ENCODE measurements at places on chromosomes 11 and 22.

DNA sequence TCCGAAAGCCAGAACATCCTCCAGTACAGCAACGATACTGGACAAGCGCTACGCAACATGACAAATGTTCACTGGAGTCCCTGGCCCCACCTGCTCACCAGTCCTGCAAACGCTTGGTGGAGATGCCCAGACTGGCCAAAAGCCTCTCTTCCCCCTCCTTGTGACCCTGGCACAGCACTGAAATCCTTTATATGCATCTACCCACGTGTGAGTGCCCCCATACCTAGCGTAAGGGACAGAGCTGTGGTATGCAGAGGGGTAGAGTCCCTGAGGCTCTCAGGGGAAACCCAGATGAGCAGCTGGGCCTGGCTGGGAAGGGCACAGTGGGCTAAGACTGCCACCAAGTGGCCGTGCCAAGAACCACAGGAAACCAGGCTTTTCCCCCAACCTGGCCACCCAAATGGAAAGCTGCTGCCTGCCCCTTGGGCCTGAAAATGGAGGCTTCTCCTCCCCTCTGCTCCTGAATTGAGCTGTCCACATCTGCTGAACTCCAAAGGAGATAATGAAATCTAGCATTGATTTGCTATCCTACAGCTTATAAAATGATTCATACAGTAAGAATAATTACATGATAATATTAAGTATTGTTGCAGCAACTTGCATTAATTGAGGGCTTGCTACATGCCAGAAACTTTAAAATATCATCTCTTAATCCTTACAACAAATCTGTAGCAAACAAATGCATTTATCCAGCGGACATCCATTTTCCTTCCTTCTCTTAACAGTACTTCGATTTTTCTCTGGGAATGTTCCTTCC lies 24.8 kb upstream of the TTC12 start:
- no peak for DNase-seq

- DNase-seq: no peak
These were observed 44.0 kb upstream of the OPCML start for GRCh38 chr11:133576351-133576750.

DNA sequence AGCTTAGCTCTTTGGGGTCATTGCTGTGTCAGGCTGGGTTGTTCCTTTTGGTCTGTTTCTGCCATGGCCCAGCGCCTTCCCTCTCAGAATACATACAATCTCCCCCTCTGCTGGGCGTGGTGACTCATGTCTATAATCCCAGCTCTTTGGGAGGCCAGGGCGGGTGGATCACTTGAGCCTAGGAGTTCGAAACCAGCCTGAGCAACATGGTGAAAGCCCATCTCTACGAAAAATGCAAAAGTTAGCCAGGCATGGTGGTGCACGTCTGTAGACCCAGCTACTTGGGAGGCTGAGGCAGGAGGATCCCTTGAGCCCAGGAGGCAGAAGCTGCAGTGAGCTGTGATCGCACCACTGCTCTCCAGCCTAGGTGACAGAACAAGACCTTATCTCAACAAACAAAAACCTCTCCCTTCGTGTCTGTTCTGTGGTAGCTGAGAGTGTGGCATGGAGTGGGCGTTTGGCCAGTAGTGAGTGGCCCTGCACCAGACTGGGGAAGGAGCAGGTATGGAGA lies 46.7 kb upstream of the RAB1B start:
- no peak for DNase-seq

GRCh38 chr11:10623797-10624761 lies 55.6 kb upstream of the LYVE1 start:
- no peak for DNase-seq

GRCh38 chr11:127063241-127063640 lies 62.7 kb upstream of the KIRREL3 start:
- no peak for DNase-seq

DNA sequence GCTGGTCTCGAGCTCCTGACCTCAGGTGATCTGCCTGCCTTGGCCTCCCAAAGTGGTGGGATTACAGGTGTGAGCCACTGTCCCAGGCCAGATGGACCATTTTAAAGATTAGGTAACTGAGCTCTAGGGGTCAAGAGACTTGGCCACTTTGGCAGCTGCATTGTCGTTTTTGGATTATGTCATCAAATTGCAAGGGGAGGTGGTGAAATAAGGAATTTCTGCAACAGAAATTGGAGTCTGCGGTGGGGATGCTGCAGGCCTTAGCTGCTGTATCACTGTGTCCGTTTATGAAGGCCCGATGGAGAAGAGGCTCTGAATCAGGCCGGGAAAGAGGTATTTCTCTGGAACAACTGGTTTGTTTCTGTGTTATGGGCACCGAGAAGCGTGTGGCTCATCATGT lies 34.6 kb downstream of the PTPRJ start:
- DNase-seq: no peak

- DNase-seq: peak; percentile 66
These were observed 743 bp downstream of the USP47 start for GRCh38 chr11:11842421-11843008.

GRCh38 chr11:27195837-27196202 lies 155.2 kb downstream of the BBOX1 start:
- DNase-seq: no peak

DNA sequence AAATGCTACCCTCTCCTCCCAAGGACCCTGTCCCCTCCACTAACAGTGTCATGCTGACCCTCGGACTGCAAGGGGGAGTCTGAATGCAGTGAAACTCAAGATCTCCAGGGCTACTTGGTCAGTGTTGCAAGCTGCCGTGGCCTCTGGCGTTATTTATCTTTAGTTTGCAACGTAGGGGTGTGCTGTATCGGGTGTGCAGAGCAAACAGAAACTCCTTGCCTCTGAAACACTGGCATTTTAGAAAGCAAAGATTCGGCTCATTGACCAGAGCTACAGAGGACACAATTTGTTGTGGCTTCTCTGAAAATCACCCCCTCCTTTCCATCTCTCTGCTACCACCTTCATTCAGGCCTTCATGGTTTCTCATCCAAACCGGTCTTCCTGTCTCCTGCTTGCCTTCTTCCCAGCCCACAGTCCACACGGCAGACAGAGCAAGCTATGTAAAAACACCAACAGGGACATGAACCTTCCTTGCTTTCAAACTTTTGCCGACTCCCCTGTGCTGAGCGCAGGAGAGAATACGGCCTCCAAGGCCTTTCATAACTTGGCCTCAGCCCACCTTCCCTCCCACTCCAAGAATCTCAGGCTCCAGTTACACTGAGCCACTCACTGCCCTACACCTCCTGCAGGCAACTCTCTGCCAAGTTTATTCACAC lies 14.9 kb downstream of the FZD4 start:
- no peak for DNase-seq

GRCh38 chr11:126366064-126366822 lies 10.8 kb downstream of the ST3GAL4 start:
- DNase-seq: no peak

- DNase-seq: no peak
These were observed 772 bp downstream of the TBC1D10C start for GRCh38 chr11:67404515-67405195.

GRCh38 chr11:95671768-95672167 lies 117.8 kb downstream of the FAM76B start:
- DNase-seq: no peak

- no peak for DNase-seq
These were observed 4.9 kb downstream of the HTATIP2 start for GRCh38 chr11:20368438-20368837.

DNA sequence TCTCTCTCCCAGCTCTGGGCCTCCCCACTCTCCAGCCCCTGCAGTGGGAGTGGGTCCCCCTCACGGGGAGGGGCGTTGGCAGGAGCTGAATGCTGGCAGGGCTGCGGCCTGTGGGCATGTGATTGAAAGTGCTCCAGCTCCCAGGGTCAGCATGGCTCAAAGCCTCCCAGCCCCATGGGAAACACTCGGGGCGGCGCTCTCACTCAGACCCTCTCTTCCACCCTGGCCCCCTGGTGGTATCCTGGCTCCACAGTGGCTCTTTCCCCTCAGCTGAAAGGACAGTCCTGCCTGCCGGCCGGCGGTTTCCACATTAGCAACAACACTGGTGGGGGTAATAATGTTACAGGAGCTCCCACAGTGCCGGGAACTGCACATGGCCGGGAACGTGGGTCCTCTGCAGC lies 35.5 kb downstream of the POLR3H start:
- DNase-seq: no peak

DNA sequence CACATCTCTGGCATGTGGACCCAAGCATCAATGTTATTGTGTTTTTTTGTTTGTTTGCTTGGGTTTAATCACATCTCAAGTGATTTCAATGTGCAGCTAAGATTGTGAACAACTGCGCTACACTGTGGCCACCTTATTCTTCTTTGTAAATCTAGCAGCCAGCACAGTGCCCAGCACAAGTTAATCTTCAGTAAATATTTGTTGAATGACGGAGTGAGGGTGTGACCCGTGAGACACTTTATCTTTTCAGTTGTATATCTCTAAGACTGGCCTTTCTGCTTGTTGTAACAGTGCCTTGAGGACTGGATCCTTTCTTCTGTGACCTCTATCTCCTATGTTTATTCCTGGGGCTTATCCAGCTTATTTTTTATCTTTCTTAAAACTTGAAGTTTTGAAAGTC lies 21.4 kb upstream of the AMOTL1 start:
- DNase-seq: no peak

DNA sequence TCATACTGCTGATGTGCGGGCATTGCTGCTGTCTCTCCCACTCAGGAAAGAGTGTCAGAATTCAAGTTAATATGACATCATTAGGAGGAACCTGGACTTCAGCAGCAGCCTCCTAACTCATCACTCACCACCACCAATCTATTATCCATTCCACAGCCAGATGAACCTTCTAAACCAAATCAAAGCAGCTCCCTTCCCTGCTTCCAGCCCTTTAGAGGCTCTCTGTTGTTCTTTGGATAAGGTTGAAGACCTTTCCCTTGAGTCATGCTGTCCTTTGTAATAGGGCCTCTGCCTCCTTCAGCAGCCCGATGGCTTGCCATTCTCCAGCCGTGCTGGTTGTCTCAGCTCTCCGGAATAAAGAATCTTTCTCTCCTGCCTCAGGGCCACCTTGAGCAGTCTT lies 301.3 kb downstream of the DDX10 start:
- no peak for DNase-seq

DNA sequence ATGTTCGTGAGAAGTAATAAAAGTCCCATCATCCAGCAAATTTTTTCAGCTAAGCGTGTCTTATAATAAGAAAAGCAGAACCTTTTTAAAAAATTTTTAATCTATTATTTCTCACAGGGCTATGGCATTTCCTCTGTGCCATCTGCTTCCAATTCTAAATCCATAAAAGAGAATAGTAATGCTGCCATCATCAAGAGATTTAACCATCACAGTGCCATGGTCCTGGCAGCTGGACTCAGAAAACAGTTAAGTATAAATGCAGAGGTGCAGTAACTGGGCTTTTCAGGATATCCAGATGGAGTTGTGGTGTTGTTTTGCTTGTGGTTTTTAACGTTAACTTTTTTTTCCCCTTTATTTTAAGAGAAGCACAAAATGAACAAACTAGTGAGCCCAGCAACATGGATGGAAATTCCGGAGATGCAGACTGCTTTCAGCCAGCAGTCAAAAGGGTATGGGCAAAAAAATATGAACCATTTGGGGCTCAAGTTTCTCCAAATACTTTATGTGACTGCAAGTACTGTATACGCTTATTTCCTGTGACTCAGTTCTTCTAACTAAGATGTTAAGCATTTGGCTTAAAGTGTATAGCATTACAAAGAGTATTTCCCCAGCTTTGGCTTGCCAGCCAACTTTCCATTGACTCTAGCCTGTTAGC lies 25.2 kb downstream of the GTF2H1 start:
- DNase-seq: peak; percentile 83

DNA sequence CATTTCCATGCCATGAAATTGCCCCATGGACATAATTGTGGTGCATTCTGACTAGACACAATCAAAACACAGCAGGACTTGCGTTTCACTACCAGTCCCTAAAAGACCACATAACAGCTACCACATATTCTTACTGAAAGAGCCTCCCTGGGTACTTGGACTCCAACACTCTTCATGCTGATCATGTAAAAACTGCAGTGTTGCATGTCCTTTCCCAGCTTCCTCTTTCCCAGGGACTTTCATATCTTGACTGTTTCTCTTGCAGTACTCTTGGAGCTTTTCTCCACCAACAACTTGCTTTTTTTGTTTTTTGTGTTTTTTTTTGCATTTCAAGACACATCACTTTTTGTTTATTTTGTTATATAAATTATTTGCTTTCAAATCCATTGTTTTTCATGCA lies 22.9 kb downstream of the MS4A6E start:
- DNase-seq: no peak

All from amniotic stem cell (primary cell).